NCI-H1417 treated with DMSO at 0.1 percent for 48 hours (cell line): ENCODE measurements at places on chromosomes 4 and X.

DNA sequence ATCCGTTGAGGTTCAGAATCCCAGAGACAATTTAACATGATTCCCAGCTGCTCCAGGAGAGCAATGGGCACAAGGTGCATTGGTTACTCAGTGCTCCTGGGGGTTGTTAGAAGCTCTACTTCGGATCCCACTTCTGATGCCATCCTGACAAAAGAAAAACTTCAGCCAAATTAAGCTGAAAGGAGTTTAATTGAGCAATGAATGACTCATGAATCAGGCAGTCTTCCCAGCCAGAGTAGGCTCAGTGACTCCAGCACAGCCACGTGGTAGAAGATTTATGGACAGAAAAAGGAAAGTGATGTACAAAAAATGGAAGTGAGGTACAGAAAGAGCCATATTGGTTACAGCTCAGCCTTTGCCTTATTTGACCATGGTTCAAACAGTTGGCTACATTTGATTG, 95.7 kb downstream of the PWWP3B start:
- DNase-seq: no peak

- no peak for DNase-seq
These were observed 202.1 kb downstream of the HNRNPD start for GRCh38 chr4:82171531-82172155.

- DNase-seq: no peak
These were observed 37.3 kb downstream of the RRAGB start for GRCh38 chrX:55754861-55755294.

- DNase-seq: no peak
These were observed 15.6 kb upstream of the LAP3 start for GRCh38 chr4:17561195-17561909.

- DNase-seq: no peak
These were observed 33.7 kb downstream of the GABRB1 start for GRCh38 chr4:47065051-47065481.

- DNase-seq: no peak
These were observed 430.3 kb upstream of the MAOA start for GRCh38 chrX:43225626-43226328.

GRCh38 chrX:95628796-95629195, 1055.8 kb upstream of the DIAPH2 start:
- no peak for DNase-seq
